Activated naive CD4-positive, alpha-beta T cell treated with anti-CD3 and anti-CD28 coated beads for 36 hours (primary cell): ENCODE measurements at places on chromosomes 13 and 19. TPM values are rescaled to one million over a fixed set of nuclear protein-coding genes. Genes with fewer than 3 reads are reported as not detected.

Gene FAM216B
- not detected for total RNA-seq

GRCh38 chr19:6070207-6070681, 40.1 kb downstream of the RFX2 start:
- no peak for DNase-seq

Gene PTPRH
- not detected for total RNA-seq

Gene KIR2DL1
- total RNA-seq = not detected

Gene IRGC
- total RNA-seq = not detected

GRCh38 chr19:45863840-45864628, at the start of gene FOXA3:
Gene FOXA3, plus strand, starts transcription at chr19:45864326. Its CDS starts 131 bp downstream, at chr19:45864457.
- peak; percentile 67 for DNase-seq

GRCh38 chr13:43697323-43697722, 89.4 kb downstream of the ENOX1 start:
- DNase-seq = no peak

DNA sequence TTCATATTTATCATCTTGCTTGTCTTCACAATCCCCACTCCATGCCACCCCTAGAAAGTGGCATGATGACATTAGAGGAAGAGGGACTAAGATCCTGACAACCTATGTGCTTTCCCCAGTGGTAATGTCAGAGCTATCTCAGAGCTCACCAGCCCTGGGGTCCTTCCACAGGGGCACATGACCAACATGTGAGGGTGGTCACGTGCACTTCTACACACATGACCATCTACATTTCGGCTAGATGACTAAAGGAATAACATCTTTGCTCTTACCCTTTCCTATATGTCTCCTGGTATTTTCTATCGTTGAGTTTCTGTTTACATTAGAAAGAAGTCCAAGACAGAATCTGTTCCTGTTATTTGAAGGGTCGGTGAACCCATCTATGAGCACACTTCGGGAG, 46.2 kb downstream of the RFXAP start:
- no peak for DNase-seq

Gene ATP8A2
- 0.22 TPM for total RNA-seq

Gene EHD2
- 0.41 TPM for total RNA-seq

Gene SIGLEC7
- not detected for total RNA-seq

Gene ZNF581
- 20.7 TPM for total RNA-seq

- no peak for DNase-seq
Measured at GRCh38 chr19:37932985-37933936, 26.3 kb downstream of the SIPA1L3 start.

Gene SPINT2
- 35.3 TPM for total RNA-seq

GRCh38 chr19:16204005-16204294, 6.2 kb downstream of the AP1M1 start:
- no peak for DNase-seq

- no peak for DNase-seq
Measured at GRCh38 chr19:10587022-10587838, at the start of gene AP1M2. Gene AP1M2, minus strand, starts transcription at chr19:10587312. Its CDS starts 81 bp downstream, at chr19:10587231.

DNA sequence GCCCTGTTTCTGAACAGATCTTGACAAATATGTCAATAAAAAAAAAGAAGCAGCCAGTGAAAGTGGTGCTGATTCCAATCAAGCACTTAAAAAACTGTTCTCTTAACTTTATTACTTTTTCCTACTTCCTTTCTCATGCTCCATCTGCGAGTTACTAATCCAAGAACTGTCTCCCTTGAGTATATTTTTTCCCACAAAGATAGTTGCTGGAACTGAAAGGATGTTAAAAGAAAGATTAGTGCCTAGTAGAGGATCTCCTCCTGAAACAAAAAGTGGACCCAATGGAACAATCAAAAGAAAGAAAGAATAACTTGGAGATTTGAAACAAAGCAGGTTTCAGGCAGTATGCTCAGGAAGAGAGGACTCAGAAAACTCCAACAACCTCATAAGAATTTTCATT, 1034.8 kb downstream of the PCDH17 start:
- DNase-seq = no peak

Gene CDX2
- total RNA-seq = not detected

GRCh38 chr19:9436358-9436757, 985 bp upstream of the ZNF266 start:
- DNase-seq = no peak

- DNase-seq = no peak
Measured at GRCh38 chr13:35761440-35762252, 285.2 kb upstream of the MAB21L1 start.

GRCh38 chr13:74062933-74063332, 71.3 kb downstream of the KLF12 start:
- peak; percentile 62 for DNase-seq

Gene TEX30
- total RNA-seq = 23.0 TPM
